ENCODE measurements at places on chromosomes 4 and X. TPM values are rescaled to one million over a fixed set of nuclear protein-coding genes. Genes with fewer than 3 reads are reported as not detected.

The STATH gene
- total RNA-seq = not detected

The PYURF gene
- 131 TPM for total RNA-seq

The TEC gene
- total RNA-seq = 3.6 TPM

The CWH43 gene
- total RNA-seq = not detected

The FANCB gene
- total RNA-seq = 4.3 TPM

The TMEM31 gene
- not detected for total RNA-seq

The IBSP gene
- not detected for total RNA-seq

The GPR119 gene
- not detected for total RNA-seq

The ARX gene
- total RNA-seq = not detected

The UBA6 gene
- 123 TPM for total RNA-seq

The CTAG2 gene
- total RNA-seq = not detected

The STARD8 gene
- total RNA-seq = 2.4 TPM

The FAM9B gene
- not detected for total RNA-seq

The PPP4R3C gene
- not detected for total RNA-seq

The TEX13A gene
- not detected for total RNA-seq

The GUCY1A1 gene
- total RNA-seq = 15.5 TPM

Measured in Caki2 (cell line).